Hematopoietic multipotent progenitor cell treated with erythropoietin and hydrocortisone succinate and interleukin-3 and kit ligand, for 17 days (in vitro differentiated cells): ENCODE measurements at places on chromosomes 6 and 20.

- DNase-seq, result no peak
Measured at GRCh38 chr6:85353012-85353411, 96.9 kb upstream of the NT5E start.

DNA sequence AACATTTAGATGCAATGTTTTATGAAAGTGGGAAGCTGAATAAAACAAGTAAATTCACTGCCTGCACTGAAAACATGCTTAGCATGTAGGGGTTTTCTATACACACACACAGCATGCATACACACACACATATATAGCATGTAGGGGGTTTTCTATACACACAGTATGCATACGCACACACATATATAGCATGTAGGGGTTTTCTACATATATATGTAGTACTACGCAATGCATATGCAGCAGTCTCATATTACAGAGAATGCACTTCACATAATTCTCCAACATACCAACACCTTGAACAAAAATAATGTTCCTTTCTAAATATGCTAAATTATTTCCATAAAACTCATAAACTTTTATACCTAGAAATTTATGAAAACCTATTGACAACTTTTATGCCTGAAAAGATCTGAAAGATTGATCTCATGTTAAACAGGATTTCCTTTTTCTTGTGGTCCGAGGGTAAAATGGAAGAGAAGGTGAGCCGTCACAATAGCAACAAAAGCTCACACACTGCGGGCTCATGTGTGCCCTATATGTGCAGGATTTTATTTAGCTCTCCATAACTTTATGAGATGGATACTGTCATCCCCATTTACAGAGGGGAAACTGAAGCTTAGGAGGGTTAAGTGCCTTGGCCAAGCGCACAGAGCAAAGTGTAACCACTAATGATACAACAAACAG lies 81.9 kb upstream of the TULP1 start:
- DNase-seq, result no peak

- DNase-seq, result no peak
Measured at GRCh38 chr6:167311286-167311685, 13.6 kb upstream of the TTLL2 start.

DNA sequence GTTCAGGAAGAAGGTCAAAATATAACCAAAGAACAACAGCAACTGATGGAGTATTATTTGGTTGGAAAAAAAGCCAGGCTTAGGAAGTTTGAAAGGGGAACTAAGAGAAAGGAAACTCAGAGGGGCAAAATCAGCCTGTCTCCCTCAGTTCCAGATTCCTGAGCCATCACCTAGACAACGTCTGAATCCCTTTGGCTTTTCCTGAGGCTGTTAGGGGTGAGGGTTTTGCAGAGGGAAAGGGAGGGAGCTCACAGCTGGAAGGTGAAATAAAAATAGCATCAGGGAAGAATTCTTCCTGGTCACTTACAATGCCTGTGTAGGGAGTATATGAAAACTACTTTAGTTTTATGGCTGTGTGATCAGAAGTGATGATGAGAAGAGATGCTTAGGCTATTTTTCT lies 100.5 kb downstream of the SOBP start:
- DNase-seq, result no peak

DNA sequence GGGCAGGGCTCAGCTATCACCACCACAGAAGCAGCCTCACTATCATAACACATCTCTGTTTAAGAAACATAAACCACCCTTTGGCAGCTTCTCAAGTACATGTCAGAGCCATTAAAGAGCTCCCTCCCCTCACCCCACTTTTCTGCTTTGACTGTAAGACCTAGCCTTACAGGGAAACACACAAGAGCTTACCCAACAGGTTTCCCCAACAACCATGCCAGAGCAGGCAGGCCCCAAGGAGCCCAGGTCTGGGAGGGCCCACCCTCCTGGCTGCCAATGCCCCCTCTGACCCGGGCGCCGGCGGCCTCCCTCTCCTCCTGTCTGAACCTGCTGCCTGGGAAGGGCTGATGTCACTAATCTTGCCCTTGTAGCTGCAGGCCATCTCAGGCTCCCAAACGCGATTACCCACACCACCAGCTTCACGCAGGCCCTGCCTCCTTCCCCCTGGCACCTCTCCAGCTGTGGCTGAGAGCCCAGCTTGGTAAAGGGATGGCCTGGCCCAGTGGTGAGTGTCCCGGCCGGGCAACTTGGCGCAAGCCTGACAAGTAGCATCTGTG lies 402.0 kb downstream of the MAFB start:
- no peak for DNase-seq

GRCh38 chr6:22667855-22668254 lies 98.5 kb downstream of the HDGFL1 start:
- no peak for DNase-seq

GRCh38 chr20:32945710-32946221 lies 58.5 kb downstream of the SUN5 start:
- DNase-seq, result no peak

GRCh38 chr6:128139519-128139918 lies 238.7 kb upstream of the THEMIS start:
- no peak for DNase-seq

- no peak for DNase-seq
Measured at GRCh38 chr6:12186528-12186927, 103.6 kb upstream of the EDN1 start.

GRCh38 chr20:53658973-53659372 lies 65.3 kb upstream of the ZNF217 start:
- DNase-seq, result no peak

- peak; percentile 40 for DNase-seq
Measured at GRCh38 chr6:119327810-119328209, 21.8 kb downstream of the MAN1A1 start.

DNA sequence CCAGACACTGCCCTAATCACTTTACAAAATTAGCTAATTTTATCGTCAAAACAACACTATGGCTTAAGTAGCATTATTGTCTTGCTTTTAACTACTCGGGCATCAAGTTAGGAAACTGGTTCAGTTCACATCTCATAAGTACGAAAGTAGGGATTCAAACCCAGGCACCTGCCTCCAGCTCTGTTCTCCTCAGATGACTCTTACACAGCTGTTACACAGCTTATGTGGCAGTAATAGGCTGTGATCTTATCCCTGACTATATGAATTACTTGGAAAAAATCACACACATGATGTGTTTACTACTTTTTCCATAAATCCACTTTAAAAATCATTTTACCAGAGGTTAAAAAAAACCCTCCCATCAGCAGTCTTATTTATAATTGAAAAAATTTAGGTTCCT lies 389.2 kb upstream of the FLRT3 start:
- no peak for DNase-seq
